ENCODE measurements at places on chromosomes 1 and 21.

GRCh38 chr1:219555806-219556205 lies 57.1 kb downstream of the ZC3H11B start:
- no peak for DNase-seq

DNA sequence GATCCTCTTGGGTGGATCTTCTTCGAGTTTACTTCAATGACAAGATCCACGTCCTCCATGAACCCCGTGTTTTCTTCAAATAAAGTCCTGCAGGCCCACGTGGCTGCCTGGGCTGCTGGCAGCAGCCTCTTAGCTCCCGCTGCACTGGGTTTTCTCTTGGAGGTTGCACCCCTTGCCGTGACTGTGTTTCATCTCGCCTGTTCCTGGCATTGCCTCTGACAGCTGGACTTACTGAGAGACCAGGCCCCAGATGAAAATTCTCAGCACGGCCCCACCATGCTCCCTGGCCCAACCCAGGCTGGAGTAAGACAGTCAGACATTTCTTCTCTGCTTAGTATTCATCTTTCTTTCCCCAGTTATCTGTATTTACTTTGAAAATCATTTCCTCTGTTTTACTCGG lies 274.8 kb upstream of the RUNX1 start:
- DNase-seq: no peak

GRCh38 chr1:2781627-2782026 lies 19.9 kb downstream of the TTC34 start:
- DNase-seq: no peak

GRCh38 chr21:38170283-38170682 lies 86.5 kb upstream of the KCNJ15 start:
- no peak for DNase-seq

DNA sequence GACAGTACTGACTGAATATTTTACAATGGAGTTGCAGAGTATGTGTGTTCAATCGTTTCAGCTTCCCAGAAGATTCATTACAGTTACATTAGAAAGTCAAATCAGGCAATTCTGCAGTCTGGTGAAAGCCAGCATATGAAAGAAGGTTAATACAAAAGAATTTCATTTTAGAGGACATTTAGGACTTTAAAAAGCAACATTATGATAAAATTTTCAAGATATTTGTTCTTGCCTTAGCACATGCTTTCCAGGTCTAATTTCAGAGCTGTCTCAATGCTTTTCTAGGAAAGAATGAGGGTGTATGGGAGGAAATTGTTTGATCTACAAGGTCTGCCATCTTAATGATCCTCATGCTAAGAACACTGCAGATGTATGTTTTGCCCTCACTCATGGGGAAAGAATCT lies 63.2 kb downstream of the RERE start:
- DNase-seq: no peak

Measured in GM12892 (cell line).